ENCODE measurements at places on chromosomes 5 and 9.

DNA sequence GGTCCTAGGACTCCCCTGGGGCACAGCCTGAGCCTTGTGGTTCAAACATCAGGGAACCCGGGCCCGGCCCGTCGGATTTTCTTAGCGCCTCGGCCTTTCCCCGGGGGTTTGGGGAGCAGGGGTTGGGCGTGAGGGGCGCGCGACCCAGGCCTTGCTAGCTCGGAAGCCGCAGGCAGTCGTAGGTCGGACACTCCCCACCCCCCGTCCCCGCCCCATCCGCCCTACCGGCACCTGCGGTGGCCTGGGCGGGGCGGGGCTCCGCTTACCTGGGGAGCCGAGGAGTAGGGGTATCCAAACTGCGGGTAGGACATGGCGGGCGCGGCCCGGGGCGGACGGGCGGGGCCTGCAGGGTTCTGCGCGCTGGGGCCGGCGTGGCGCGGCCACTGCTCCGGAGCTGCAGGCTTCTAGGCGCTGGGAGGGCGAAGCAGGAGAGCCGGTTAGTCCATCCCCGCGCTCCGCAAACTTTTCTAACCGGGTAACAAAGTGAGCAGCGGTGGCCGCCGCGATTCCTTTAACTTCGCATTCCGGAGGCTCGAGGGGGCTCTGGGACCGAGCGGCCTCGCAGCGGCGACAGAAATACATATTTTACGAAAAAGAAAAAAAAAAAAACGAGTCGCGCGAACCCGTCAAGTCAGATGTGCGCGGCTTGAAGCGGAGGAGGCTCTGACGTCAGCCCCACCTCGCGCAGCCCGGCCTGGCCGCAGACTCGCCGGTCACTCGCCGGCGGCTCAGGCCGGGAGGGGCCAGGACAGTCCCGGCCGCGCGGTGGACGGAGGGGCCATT lies at the start of gene IRX4:
TSS of gene IRX4 (minus strand) at position 589 of the 783 bp plus-strand sequence. CDS start at position 311, 278 bp downstream.
- DNase-seq = peak; percentile 50

GRCh38 chr5:143002459-143003327 lies 232.5 kb downstream of the ARHGAP26 start:
- DNase-seq = no peak

GRCh38 chr9:90100014-90100413 lies 495.2 kb downstream of the GADD45G start:
- no peak for DNase-seq

DNA sequence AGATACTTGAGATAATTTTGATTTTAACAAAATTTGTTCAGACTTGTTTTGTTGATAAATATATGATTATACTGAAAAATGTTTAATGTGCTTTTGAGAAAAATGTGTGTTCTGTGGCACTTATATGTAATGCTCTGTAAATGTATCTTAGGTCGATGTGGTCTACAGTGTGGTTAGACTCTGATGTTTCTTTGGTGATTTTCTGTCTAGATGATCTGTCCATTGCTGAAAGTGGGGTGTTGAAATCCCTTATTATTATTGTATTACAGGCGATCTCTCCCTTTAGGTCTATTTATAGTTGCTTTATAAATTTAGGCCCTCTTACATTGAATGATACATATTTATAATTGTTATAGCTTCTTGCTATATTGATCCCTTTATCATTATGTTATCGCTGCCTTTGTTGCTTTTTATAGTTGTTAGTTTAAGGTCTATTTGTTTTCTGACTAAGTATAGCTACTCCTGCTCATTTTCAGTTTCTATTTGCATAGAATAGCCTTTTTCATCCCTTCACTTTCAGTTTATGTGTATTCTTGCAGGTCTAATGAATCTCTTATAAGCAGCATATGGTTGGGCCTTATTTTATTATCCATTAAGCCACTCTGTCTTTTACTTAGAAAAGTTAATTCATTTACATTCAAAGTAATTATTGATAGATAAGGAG lies 124.3 kb downstream of the MRPS30 start:
- no peak for DNase-seq

DNA sequence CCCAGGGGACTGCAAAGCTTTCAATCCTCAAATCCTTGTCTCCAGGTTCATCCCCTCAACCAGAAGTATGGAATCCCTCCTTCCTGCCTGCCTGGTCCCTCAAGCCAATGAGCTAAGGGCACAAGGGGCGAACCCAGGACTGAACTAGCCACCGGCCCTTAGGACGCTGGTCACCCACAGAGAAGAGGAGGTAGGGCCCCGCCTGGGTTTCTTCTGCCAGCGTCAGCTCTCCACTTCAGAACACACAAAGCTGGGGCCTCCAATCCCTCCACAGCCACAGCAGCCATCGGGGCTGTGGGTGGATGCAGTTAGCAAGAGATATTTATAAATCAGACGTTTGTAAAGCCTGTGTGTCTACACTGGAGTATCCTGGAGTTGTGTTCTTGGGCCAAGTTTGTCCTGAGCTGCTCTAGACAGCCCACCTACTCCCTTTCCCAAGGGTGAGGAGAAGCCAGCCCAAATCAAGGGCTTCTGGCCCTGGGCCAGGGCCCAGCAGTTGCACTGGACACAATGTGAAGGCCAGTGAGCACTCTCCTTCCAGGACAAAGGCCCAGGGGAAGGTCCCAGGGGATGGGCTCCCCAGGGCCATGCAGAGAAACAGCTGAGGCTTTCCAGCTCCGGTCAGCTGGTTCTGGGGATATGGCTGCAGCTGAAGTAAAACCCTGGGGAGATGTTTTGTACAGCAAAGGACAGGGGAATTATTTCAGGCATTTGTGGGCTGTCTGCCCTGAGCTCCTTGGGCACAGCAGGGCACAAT lies 18.9 kb downstream of the AMBP start:
- no peak for DNase-seq

DNA sequence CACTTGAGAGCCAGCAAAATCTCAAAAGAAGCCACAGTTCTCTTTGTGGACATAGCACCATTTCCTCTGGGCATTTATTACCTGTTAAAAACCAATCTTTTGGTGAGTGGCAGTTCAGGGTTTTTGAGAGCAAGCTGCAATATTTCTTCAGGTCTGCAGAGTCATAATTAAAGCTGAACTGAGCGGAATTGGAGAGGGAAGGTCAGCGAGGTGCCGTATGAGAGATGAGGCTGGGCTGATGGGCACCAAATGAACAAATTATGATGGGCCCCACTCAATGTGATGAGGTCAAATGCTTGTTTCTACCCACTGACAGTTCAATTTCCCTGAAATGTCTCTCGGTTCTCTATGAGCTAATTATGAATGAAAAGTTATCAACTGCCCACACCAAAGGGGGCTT lies 231.9 kb downstream of the AP3B1 start:
- DNase-seq = no peak

DNA sequence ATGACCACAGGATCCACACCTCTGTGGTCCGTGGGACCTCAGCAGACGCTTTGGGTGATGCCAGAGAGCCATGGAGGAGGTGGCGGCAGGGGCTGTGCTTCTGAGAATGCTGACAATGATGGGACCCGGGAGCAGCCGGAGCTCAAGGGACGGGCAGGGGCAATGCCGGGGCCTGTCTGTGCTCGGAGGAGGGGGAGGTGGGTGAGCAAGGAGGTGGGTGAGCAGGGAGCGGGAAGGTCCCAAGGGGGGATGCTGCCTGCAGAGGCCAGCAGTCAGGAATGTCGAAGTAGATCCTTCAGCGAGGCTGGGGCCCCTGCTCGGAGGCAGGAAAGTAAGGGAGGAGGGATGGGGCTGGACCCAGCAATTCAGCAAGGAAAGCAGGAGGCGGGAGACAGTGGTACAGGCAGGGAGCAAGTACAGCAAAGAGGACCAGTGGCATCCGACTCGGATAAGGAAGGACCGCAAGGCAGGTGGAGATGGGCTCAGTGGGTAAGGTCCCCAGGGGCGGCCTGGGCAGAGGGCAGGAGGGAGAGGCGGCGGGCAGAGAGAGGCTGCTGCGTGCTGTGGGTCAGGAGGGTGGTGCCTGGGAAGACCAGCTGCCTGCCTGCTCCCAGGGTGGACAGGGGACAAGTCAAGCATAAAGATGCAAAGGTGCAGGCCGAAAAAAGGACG lies 49.0 kb downstream of the ADAMTS2 start:
- no peak for DNase-seq

DNA sequence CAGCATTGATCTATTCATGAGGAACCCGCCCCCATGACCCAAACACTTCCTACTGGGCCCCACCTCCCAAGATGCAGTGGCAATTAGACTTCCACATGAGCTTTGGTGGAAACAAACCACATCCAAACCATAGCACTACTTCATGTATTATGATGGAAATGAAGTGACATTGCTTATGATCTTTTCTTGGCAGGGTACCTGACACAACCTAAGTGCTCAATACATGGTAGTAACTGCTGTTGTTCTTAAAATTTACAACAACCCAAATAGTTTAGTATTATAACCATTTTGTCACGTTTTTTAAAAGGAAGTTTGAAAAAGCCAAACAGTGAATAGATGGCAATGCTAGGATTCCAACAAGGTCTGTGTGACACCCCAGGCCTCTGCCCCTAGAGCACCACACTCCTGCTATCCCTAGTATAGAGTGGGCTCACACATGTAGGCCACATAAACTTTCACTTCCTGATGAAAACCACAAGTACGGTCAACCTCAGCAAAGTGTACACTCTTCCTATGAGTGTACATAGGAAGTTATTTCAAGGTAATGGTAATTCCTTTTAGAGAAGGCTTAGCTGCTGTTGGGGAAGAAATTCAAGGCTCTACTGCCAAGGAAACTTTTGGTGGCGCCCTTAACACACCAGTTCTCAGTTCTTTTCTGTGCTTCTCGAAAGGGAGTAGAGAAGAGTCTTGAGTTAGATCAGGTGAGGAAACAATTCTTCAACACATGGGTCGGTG lies 97.6 kb downstream of the ARSB start:
- no peak for DNase-seq

DNA sequence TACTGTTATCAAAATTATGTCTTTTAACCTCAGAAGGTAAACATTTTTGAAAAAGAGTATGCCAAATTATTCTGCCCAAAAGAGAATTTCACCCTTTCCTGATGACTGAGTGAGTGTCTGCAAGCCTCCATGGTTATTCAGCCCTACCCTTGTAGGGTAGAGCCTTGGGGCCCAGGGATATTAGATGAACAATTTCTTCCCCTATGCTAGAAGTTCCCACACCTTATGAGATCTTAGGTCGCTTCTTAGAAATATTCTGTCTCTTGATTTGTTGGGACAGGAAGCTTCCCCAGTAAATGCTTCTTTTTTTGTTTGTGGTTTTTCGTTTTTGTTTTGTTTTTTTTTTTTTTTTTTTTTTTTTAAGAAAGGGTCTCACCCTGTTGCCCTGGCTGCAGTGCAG lies 3.1 kb downstream of the CRB2 start:
- no peak for DNase-seq

DNA sequence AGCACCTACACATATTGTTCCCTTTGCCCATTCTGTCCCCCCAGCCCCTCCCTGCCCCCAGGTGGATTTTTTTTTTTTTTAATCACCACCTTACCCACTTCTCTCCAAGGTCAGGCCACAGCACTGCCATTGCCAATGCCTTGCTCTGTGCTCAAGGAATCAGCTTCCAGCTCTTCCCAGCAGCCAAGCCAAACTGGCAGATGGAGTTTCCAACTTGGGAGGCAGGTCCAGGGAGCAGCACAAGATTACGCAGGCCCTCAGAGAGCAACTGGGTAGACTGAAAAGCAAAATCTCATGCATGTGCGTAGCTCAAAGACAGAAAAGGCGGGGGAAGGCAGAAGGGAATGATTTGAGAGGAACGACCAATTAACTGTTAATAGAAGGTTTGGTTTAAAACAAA lies 15.1 kb downstream of the GRHPR start:
- no peak for DNase-seq

DNA sequence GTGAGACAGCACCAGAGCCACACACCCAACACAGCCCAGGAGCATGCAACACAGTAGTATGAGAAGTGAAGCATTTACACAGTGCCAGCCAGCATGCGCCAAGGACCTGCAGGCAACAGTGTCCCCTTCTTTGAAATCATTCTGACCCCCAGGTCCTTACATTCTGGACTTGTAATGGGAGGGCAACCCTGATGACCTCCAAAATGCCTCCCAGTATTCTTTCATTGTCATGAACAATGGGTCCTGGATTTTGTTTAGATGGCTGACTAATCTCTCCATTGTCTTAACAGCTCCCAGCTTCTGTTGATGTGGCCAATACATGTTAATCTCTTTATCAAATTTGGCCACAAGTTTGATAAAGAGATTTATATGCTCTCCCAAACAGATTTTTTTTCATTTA lies 417.1 kb downstream of the DMRTA1 start:
- no peak for DNase-seq

DNA sequence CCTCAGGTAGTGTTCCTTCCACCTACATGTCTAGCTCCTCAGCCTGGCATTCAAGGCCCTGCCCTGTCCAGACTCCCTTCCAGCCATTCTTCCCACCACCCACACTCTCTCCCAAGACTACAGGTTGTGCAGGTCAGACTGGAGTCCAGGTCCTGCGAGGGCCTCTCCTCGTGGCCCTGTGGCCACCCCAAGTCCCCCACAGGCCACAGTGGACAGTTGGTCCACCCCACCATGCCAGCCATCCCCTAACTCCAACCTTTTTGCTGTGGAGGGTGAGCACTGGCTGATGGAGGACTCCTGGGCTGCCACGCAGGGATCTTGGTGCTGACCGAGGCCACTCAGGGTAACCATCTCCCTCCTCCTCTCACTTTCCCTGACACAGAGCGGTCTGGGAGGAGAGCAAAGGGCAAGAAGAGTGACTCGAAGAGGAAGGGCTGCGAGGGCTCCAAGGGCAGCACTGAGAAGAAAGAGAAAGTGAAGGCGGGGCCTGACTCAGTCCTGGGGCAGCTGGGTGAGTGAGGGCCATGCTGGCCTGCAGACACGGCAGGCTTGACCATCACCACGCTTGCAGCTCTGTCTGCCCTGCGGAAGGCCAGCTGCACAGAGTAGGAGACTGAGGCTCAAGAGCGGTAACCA lies 51.0 kb downstream of the JADE2 start:
- peak; percentile 8 for DNase-seq

DNA sequence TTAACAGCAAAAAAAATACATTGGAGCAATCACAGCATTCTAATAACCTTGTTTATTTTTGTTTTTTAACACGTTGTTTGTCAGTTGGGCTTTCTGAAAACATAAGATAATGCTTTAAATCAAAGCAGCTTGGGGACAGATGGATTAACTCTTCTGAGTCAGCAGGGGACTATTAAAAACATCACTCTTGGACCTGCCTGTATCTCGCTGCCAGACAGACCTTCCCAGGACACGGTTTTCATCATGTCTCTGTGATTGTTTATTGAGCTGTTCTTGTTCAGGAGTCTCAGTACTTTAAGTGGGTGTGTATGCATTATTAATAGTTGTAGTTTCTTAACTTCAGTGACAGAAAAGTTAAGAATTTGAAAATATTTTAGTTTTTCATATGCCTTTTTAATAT lies 173.2 kb downstream of the SH3GL2 start:
- DNase-seq = no peak

GRCh38 chr5:92017776-92018175 lies 634.7 kb upstream of the ARRDC3 start:
- no peak for DNase-seq

- DNase-seq = no peak
Observed at GRCh38 chr5:39623291-39623865, 198.6 kb upstream of the DAB2 start.

GRCh38 chr9:95327239-95327865 lies 9.8 kb upstream of the FANCC start:
- DNase-seq = no peak

GRCh38 chr9:2053883-2054845 lies 39.0 kb downstream of the SMARCA2 start:
- no peak for DNase-seq

GRCh38 chr5:170939178-170939577 lies 77.4 kb downstream of the RANBP17 start:
- DNase-seq = no peak

- no peak for DNase-seq
Observed at GRCh38 chr5:179368806-179369529, 23.7 kb upstream of the ADAMTS2 start.
